ENCODE measurements at places on chromosomes 3 and 15.

DNA sequence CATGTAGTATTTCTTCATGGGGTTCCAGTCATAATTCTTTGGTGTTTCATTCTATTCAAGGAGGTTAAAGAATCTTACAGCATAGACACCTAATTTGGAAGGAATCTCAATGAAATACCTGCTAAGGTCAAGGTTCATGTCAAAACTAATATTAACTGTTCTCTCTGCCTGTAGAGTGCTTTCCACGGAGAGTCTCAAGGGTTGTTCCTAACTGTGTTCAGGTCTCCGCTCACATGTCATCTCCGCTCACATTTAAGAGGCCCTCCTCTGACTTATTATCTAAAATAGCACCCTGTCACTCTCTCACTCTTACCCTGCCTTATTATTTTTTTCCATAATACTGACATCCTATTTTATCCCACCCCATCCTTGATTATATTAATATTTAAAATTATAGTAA is 239.9 kb downstream of the RBMS3 start:
- no peak for DNase-seq

DNA sequence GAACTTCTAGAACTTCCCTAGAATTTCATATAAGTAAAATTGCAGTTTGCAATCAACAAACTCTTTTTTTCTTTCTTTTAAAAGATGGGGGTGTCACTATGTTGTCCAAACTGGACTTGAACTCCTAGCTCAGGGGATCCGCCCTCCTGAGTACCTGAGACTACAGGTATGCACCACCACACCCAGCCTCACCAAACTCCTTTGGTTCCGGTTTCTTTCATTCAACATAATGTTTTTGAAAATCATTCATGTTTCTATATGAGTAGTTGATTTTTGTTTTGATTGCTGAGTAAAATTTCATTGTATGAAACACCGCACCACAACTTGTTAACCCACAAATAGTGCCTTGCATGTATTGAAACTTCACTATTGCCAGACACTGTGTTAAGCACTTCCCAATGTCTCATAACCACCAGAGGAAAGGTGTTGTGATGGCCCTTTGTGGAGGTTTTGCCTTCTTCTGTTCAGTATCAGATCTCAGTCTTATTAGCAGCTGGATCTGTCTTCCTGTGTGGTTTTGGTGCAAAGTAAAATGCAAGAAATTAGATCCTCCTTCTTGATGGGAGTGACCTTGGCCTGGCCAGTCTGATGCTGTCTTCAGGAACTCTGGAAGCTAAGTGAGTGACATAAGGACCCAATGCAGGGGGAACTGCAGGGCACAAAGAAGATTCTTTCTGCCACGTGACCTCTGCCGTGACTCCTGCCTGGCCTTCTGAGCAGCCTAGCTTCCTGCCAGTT is 78.8 kb upstream of the UBE2E1 start:
- DNase-seq, result no peak

GRCh38 chr3:52636673-52637072 is 49.0 kb downstream of the PBRM1 start:
- no peak for DNase-seq

GRCh38 chr3:134291319-134292254 is 40.9 kb upstream of the RYK start:
- no peak for DNase-seq

- DNase-seq, result no peak
Measured at GRCh38 chr3:187227658-187228258, 30.5 kb downstream of the RTP1 start.

- DNase-seq, result no peak
Measured at GRCh38 chr3:111846717-111847116, 12.3 kb upstream of the PHLDB2 start.

DNA sequence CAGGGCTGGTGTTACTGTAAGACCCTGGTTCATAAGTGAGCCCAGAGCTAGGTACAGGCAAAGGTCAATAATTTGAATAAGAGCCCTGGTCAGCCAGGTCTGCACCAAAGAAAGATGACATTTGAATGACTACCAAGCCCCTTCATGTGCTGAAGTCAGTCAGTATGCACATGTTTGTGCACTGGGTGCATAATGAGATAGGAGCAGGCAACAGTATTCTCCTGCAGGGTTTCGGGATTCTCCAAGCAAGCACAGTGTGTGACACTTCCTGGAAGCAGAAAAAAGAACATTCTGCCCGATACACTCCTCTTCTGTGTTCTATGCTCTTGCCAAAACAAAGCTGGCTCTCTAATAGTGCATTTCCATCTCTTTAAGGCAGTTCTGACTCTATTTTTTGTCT is 5.5 kb upstream of the IMPDH2 start:
- no peak for DNase-seq

GRCh38 chr15:63554337-63554927 is 42.8 kb upstream of the FBXL22 start:
- no peak for DNase-seq

DNA sequence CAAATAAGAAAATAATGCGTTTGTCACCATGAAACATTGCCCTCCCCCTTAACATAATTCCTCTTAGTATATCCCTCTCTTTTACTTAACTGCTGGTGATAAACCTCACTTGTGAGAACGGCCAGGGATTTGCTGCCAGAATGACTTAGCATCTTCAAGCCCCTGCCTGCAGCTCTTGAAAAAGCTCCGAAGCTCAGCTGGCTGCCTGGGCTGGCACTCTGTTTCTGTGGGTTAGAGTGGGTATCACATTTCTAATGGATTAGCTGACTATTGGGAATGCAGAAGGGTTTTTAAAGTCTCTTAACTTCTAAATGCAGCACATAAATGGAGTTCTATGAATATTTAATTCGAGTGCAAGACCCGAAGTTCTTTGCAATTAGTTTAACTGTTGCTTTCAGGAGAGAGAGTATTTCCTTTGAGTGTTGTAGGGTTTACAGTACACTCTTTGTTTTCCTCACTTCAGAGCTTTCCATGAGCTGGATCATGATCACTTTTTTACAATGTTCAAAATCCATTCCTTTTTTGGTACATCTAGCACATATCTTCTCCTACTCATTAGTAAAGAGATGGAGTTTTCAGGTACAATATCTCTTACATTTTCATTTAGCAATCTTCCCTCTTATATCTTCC is 124.7 kb upstream of the RBMS3 start:
- DNase-seq, result no peak

GRCh38 chr15:49843725-49844124 is 222.9 kb downstream of the DTWD1 start:
- DNase-seq, result no peak

- DNase-seq, result no peak
Measured at GRCh38 chr3:187327845-187328244, 36.3 kb upstream of the MASP1 start.

- DNase-seq, result no peak
Measured at GRCh38 chr3:114432310-114432709, 138.5 kb downstream of the TIGIT start.

DNA sequence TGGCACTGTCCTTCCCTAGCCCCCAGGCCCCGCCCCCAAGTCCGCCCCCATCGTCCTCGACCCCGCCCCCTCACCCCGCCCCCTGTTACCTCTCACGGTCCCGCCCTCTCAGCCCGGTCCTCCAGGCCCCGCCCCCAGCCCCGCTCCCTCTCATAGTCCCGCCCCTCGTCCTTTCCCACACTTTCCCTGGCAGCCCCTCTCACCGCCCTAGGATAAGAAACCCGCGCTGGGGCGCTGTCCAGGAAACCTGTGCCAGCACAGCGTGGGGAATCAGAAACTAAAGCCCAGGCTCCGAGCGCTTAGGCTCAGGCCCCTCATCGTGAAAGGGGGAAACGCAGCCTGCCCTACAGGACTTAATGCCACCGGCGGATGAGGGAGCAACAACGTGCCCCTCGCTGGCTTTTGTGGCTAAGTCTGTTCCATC is 20.9 kb downstream of the TRPM1 start:
- DNase-seq, result peak; percentile 4

GRCh38 chr3:48422681-48423080 is 7.2 kb downstream of the PLXNB1 start:
- DNase-seq, result no peak

GRCh38 chr3:127107002-127107401 is 85.9 kb upstream of the PRR23E start:
- no peak for DNase-seq

- DNase-seq, result no peak
Measured at GRCh38 chr3:50600141-50600753, 11.3 kb downstream of the CISH start.

Measured in stimulated activated CD4-positive, alpha-beta T cell treated with anti-CD3 and anti-CD28 coated beads, Interleukin-4, amount 100 ng/mL, for 4 hours (primary cell).